ENCODE measurements at places on chromosomes 3 and 15.

GRCh38 chr3:14698601-14699244 lies 23.8 kb downstream of the C3orf20 start:
- no peak for DNase-seq

GRCh38 chr15:40479024-40479423 lies 8.2 kb downstream of the CHST14 start:
- no peak for DNase-seq

DNA sequence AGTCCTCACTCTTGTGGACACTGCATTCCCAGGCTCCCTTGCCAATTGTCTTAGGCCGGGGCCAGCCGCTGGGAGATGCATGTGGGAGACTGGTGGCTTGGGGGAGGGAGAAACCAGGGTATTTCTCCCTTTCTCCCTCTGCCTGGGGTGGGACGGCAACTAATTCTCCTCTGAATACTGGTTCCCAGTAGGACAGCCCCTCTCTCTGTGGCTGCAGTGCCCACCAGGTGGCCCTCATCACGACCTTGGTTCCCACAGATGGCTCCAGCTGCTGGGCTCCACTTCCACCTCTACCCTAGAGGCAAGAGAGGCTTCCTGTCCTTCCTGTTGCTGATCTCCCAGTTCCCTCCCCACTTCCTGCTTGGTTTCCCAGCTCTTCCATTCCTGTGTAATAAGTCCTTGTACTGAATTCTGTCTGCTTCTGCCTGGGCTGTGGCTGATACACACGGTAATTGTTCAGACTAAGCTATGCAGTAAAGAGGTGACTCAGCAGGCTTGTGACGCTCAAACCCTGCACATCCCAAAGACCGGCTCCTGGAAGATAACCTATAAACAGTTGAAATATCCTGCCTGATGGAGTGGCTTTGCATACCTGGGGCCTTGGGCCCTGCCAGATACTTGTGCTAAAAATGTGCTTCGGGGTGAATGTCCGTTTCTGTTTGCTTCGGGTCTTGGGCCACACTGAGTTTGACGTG lies 20.4 kb upstream of the COPG1 start:
- DNase-seq, result no peak

DNA sequence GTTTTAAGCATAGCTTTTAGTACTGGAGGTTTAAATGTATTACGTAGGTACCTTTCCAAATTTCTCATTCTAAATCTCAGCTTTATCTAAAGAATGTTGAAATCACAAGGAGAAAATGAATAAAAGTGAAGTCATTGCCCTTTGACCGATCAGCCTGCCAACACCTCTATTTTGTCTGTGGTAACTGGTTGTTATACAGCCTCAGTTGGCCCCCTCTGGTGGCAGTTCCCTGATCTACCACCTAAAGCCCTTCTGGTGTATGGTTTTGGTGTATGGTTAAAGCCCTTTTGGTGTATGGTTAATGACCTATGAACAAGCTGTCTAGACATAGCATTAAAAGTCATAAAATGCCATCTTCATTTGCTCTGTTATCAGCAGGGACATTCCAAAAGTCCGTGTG lies 378.2 kb upstream of the AZI2 start:
- DNase-seq, result no peak

GRCh38 chr3:150770681-150771080 lies 7.7 kb upstream of the SIAH2 start:
- no peak for DNase-seq

- no peak for DNase-seq
Observed at GRCh38 chr3:52259448-52259847, 13.9 kb downstream of the PPM1M start.

DNA sequence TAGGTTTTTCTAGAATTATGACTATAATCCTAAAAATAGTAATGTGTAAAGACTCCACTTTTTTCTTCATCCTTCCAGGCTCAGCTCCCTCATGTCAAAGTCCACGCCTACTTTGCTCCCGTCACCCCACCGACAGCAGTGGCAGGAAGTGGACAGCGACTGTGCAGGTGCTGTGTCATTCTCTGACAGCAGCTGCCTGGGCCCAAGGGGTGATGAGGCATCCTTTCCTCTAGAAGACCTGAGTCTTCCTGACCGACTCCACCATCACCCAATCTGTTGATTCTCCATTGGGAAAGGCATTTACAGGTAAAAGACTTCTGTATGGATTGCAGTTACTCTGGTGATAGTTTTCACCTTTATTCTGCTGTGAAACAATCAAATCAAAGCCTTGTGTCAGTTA lies 54.8 kb downstream of the UBP1 start:
- DNase-seq, result no peak

DNA sequence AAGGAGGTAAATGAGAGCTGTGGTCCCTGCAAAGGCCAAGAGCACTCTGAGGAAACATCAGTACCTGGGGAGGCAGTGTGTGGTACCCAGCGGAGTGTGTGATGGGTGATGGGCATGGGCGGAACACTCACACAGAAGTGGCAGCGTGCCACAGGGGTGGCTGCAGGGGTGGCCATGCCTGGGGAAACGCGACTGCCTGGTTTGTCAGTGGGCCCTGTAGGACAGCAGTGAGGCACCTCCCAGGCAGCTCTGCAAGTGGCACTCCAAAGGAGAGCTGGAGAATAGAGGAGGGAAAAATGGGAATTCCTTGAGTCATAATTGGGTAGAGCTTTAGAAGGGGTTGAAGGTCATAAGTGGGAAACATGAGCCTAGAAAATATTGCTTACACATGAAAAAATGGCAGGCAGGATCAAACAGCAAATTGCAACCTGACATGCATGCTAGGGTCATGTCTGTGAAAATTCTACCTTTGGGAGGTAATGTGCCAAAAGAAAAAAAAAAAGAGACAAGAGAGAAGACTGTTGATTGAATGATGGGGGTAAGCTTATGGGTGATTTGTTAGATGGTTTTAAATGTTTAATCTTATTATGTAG lies 138.4 kb downstream of the RPLP1 start:
- no peak for DNase-seq

- DNase-seq, result no peak
Observed at GRCh38 chr3:173709026-173709425, 311.5 kb downstream of the NLGN1 start.

DNA sequence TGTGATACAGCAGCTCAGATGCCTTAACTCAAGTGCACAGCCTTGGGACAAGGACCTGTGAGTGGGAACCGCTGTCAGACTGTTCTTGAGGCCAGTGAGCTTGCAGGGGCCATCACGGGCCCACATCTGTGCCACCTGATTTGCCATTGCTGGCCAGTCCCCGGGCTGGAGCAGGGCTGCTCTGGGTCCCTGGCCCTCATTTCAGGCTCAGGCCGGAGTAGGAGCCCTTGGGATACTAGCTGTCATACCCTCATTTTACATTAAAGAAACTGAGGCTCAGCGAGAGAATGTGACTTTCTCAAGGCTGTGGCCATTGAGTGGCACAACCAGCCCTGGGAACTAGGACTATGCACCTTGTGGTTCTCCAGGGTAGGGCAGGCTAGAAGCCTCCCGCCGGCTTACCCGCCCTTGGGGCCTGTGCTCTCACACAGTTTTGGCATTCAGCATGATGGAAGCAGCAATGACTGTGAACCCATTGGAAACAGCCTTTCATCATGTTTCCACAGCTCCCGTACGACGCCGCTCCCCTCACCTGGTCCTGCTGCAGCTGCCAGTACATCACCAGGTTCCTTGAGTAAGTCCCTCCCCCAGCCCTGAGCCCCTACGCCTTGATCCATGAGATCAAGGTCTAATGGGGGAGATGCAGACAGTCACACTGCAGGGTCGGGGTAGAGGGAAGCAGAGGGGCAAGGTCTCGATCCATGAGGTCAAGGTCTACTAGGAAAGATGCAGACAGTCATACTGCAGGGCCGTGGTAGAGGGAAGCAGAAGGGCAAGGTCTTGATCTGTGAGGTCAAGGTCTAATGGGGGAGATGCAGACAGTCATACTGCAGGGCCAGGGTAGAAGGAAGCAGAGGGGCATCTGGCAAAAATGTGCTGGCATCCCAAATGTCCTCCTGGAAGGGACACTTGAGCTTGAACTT lies 42.2 kb downstream of the GOLGA6L10 start:
- DNase-seq, result no peak

- DNase-seq, result no peak
Observed at GRCh38 chr3:170563712-170564423, 22.0 kb downstream of the SLC7A14 start.

GRCh38 chr3:157460253-157460652 lies 23.6 kb downstream of the PTX3 start:
- DNase-seq, result no peak

GRCh38 chr3:159030138-159030670 lies 228.3 kb downstream of the MFSD1 start:
- DNase-seq, result no peak

DNA sequence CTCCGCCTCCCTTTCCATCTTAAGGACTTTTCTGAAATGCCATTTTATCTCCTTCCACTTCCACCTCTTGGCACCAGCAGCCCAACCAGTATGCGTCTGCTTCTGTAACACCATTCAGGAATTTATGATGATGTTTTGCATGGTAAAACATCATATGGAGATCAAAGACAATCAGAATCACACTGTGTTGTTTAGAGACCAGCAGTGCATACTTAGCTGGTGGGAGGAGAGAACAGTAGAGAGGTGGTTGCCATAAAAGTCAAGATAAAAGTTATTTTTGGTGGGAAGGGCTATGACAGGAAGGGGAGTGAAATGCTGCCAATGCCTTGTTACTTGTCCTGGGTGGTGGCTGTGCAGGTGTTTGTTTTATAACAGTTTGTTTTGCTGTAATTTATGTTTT lies 268.0 kb downstream of the OPA1 start:
- DNase-seq, result no peak

DNA sequence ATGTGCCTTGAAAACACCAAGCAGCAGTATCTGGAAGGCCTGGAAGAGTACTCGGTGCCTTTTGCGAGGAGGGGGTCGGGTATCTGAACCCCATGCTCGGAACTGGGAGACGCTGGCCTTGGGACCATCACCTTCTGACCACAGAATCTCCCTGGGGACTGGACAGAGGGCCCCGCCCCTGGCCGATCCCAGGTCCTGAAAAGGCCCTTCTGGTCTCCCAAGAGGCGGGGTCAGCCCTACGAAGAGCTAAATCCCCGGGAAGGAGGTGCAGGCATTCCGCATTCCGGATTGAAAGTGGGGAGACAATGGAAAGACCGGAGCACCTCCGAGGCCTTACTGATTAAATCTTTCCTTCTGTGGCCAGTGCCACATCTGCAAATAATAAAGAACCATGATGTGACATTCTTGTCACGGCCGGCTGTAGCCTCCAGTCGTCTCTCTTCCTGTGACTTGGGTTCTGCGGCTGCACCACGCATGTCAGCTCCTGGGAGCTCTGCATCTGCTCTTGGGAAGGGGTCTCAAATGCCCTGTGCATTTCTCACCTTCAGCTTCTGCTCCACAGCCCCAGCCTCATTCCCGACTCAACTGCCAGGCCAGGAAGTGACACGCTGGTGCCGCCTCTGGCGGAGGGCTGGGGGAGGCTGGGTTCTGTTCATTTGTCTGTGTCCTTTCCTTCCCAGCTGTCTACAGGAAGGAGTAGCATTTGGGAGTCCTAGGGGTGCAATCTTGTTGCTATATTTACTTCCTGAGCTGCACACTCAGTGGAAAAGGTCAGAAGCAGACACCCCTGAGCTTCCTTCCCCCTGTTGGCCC lies 173.5 kb downstream of the KLF13 start:
- DNase-seq, result no peak

GRCh38 chr15:58314593-58315216 lies 117.1 kb upstream of the LIPC start:
- DNase-seq, result no peak

DNA sequence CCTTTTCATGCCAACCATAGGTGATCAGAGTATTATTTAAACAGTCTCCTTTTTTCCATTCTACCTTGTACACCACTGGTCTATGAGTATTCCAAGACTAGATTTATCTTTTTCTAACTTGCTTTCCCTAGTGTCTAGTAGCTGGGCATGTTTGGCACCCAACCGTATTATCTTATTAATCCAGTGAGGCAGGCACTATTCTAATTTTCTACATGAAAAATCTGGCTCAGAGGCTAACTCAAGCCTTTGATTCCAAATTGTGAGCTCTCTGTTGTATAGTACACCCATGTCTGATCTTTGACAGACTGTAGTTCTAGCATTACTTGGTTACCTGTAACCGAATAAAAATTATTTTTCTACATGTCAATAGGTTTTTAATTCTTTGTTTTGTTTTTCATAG lies 76.7 kb upstream of the PLXND1 start:
- no peak for DNase-seq

DNA sequence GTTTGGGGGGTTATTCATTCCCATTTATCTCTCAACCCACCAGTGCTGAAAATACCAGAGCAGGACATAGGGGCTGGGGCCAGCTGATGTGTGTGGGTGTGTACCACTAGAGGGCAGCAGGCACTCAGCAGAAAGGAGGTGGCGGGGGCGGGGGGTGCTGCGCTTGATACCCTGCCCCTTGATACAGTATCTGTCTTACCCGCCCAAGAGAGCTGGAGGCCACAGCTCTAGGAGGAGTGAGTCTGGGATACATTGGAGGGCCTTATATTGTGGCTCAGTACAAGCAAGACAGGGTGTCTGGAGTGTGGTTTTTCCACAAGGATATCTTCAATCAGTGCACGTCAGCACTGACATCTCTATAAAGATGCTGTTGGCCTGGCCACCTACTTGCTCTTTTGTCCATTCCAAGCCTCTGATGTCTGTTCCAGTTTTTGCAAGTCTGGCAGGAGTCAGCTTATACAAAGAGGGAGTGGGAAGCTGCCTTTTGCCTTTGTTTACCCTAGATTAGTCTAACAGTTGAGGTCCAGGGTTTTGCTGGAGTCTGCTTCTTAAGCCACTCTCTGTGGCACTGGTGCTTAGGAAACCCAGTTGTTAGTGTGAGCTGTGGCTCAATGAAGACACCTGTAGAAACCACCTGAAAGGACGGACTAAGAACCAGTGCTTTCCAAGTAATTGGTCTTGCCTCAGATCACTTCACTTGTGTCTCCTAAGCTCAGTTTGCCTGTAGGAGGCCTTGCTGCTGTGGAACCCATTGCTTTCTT lies 1.5 kb upstream of the RBM15B start:
- DNase-seq, result no peak

- DNase-seq, result peak; percentile 6
Observed at GRCh38 chr3:58414538-58415197, 19.0 kb downstream of the PDHB start.

- no peak for DNase-seq
Observed at GRCh38 chr3:46612324-46612723, at the start of gene FAM240A. FAM240A (plus strand) TSS chr3:46612525; CDS start chr3:46612684, 159 bp downstream.

- no peak for DNase-seq
Observed at GRCh38 chr15:58441376-58442070, 9.7 kb downstream of the LIPC start.

DNA sequence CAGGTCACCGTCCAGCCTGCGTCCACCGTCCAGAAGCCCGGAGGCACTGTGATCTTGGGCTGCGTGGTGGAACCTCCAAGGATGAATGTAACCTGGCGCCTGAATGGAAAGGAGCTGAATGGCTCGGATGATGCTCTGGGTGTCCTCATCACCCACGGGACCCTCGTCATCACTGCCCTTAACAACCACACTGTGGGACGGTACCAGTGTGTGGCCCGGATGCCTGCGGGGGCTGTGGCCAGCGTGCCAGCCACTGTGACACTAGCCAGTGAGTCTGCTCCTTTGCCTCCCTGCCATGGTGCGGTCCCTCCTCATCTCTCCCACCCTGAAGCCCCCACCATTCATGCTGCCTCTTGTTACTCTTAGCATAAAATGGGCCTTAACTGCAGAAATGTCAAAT lies 39.2 kb downstream of the BOC start:
- DNase-seq, result no peak
